ENCODE measurements at places on chromosomes 13 and 19.

DNA sequence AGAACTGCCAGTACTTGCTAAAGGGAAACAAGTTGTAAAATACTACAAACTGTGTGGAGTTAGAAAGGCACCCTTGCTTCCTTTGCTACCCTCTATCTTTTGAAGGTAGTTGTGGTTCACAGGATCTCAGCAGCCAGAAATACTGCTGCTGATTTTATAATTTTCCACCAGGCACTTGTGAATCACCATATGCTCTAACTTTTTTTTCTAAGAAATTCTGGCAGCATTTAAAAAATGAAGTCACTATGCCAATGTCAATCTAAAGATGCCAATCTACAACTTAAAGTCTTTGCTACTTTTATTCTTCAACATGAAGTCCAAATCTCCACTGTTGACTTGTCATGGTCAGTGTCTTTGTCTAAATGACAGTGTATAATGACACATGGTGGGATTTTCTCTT, 327.7 kb downstream of the ITGBL1 start:
- no peak for DNase-seq

DNA sequence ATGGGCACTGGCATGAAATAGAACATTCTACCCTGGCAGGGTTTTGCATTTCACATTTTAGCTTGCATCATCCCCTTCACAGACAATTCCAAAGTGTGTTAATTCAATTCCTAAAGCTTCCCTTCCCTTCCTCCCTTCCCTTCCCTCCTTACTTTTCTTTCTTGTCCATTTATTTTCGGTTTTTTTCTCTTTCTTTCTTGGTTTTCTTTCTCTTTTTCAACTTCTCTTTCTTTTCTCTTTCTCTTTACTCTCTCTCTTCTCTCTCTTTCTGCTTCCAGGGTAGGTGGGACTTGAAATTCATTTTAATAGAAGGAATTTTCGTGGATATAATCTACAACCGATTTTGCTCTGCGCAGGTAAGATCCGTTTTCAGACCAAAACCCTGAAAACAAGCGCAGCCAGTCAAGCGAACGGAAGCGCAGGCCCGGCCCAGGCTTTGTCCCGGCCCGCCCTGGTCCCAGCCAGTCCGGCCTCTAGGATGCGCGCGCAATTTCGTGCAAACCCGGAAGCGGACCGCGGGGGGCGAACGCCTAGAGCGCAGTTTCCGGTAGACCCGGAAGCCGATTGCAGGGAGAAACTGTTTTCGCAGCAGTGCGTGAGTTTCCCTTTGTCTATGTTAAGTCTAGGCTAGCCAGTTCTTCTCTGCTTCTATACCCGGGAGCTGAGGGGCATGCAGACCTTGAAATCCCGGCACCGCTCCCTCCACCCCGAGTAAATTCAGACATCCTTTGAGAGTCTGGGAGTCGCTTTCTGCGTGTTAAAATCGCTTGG, at the start of gene ZNF528:
ZNF528 (plus strand) TSS at position 540 of the 771 bp plus-strand sequence. CDS start 4,165 bp downstream, outside the sequence.
- DNase-seq: peak; percentile 11

DNA sequence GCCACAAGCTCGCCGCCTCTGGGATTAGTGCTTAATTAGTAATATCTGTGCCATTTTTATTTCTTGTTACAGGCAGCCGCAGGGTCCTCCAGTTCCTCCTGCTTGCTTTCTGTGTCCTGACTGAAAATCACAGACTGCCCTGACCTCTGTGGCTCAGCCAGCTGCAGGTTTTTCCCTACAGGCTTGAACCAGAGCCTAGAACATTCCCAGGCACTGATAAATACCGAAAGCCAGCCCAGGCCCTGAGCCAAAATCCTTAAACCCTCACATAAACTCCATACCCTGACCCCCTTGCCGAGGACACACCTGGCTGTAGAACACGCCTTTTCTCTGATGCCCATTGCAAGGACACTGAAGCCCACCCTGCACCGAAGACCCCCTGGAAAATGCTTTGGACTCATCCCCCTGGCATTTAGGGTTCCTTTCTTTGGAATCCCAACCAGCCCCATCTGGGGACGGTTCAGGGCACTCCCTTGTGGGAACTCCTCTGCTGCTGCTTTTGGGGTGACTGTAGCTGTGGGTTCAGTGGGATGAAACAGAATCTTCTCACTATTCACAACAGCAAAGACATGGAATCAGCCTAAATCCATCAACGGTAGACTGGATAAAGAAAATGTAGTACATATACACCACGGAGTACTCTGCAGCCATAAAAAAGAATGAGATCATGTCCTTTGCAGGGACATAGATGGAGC, 15.5 kb downstream of the DPP9 start:
- DNase-seq: no peak

DNA sequence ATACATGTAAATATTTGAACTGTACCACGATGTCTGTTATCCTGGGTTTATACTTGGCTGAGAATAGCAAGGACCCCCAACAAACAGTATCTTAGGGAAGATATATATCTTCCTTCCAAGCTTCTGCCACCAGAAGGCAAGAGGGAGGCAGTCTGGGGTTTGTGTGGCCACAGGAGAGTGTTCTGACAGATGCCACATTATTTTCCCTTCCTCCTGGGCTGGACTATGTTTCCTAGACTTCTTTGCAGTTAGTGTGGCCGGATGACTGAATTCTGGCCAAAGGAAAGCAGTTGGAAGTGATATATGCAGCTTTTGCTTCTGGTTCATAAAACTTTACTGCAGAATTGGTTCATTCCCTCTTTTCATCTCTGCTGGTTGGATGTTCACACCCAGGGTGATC, 39.9 kb upstream of the TMTC4 start:
- DNase-seq: no peak

DNA sequence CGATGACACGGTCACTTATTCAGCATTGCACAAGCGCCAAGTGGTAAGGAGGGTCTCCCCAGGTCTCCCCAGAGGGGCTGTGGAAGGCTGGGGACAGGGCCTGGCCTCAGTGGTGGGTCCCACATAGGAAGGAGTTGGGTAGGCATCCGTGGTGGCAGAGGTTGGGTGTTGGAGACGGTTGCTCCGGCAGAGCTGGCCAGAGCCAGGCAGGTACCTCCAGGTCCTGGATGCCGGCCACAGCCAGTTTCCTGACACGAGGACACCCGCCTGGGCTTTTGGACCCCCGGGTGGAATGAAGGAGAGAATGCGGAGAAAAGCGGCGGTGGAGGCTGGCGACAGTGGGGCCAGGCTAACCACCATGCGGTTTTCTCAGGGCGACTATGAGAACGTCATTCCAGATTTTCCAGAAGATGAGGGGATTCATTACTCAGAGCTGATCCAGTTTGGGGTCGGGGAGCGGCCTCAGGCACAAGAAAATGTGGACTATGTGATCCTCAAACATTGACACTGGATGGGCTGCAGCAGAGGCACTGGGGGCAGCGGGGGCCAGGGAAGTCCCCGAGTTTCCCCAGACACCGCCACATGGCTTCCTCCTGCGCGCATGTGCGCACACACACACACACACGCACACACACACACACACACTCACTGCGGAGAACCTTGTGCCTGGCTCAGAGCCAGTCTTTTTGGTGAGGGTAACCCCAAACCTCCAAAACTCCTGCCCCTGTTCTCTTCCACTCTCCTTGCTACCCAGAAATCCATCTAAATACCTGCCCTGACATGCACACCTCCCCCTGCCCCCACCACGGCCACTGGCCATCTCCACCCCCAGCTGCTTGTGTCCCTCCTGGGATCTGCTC, 1.3 kb upstream of the FFAR1 start:
- DNase-seq: no peak

GRCh38 chr19:19405971-19406877, 749 bp downstream of the GATAD2A start:
- no peak for DNase-seq

DNA sequence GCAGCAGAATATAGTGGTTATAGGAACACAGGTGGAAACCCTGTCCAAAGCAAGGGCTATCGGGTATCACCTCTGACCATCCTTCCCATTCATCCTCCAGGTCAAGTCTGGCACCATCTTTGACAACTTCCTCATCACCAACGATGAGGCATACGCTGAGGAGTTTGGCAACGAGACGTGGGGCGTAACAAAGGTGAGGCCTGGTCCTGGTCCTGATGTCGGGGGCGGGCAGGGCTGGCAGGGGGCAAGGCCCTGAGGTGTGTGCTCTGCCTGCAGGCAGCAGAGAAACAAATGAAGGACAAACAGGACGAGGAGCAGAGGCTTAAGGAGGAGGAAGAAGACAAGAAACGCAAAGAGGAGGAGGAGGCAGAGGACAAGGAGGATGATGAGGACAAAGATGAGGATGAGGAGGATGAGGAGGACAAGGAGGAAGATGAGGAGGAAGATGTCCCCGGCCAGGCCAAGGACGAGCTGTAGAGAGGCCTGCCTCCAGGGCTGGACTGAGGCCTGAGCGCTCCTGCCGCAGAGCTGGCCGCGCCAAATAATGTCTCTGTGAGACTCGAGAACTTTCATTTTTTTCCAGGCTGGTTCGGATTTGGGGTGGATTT, 2.1 kb upstream of the RAD23A start:
- DNase-seq: no peak

DNA sequence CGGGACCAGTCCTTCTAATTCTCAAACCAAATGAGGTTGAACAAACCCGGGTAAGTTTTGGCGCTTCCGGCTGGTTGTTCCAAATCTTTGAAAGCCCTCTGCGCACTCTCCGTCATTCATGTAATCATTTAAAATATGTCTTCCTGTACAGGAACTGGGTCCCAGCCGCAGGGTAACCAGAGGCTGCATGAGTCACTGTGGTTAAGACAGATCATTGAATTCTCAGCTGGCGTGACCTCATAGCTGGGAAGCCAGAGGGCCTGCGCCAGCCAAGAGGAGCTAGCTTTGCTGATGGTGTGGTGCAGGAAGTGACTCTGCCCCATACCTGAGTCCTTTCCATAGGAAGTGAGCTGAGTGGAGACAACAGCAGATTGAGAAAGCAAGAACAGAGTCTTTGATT, 135.2 kb downstream of the TSHZ3 start:
- no peak for DNase-seq

GRCh38 chr19:58387338-58388174, 487 bp downstream of the RPS5 start:
- no peak for DNase-seq

- DNase-seq: no peak
Measured at GRCh38 chr19:32415246-32415645, 9.7 kb downstream of the DPY19L3 start.

DNA sequence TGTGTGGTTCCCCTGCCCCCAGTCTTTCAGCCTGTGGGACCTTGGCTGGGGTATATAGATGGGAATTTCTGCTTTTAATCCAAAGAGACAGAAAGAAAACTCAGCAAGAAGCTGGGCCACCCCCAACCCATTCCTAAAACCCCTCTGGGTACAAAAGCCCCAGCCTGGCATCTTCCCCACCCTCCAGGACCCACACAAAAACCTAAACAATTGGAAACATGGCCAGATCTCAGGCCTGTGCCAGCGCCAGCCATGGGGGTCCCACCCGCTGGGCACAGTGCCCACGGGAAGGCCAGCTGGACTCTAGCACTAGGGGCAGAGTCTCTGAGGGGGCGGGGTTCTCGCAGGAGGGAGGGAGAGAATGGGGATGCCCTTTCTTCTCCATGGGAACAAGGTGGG, 8.6 kb downstream of the LYL1 start:
- DNase-seq: no peak

GRCh38 chr13:39013462-39013861, 22.8 kb upstream of the STOML3 start:
- no peak for DNase-seq

DNA sequence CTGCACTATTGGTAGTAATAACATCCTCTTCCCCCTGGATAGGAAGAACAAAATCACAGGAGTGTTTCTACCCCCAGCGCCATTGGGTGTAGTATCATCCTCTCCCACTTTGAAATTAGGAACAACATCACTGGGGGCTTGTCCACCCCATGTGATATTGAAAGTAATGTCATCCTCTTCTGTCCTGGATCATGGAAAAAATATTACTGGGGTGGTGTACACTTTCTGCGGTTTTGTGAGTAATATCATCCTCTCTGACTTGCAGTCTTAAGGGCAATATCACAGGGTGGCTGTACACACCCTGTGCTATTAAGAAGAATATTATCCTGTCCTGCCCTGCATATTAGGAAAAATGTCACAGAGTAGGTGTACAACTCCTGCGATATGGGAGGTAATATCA, 4.9 kb upstream of the RGCC start:
- DNase-seq: no peak

- no peak for DNase-seq
Measured at GRCh38 chr13:49421391-49421790, 22.5 kb downstream of the CAB39L start.

- DNase-seq: no peak
Measured at GRCh38 chr13:95121516-95121915, 179.7 kb downstream of the ABCC4 start.

DNA sequence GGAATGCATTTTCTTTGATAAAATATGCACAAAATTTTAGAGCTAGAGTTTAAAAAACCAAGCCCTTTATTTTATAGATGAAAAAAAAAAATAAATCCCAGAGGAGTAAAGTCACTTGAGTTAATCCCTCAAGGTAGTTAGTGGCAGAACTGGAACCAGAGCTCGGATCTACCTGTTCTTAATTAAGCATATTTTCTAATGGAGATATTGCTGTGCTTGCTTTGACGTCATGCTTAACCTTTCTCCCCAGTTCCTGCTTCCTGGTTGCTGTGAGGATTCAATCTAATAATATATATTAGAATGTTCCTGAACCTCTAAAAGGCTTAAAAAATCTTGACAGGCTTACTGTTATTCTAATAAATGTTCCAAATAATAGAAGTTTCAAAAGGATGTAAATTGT, 300.6 kb upstream of the KLF12 start:
- DNase-seq: no peak

DNA sequence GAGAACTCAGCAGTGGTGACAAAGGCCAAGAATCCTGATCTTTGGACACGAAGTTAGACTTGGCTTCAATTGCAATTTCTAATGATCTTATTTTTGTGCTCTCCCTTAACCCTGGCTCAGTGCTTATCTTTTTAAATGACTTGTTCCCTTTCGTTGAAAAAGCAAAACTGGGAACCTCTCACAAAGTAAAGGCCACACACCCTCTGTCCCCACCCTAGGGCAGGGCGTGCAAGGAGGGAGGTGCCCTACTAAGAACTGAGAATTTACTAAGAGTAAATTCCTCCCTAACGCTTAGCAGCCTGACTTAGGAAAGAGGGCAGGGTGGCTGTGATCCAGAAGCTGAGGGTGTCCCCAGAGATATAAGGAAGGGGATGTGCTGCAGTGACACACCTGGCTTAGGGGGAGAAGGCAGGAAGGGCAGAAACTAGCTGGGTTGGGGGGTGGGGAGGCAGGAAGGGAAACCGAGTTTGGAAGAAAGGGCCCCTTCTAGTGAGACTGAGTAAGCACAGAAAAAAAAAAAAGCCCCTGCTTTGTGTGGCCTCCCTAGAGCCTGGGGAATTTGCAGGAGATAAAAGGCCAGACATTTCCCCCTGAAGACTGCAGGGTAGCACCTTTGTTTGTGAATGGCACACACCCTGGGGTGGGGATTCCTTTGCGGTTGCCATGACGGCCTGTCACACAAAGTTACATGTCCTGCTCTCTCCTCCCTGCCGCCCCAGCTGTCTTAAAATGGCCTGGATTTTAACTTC, 435.1 kb downstream of the EFNB2 start:
- no peak for DNase-seq

All from cerebellar nuclear complex (tissue), 1 donor.